ENCODE measurements at places on chromosomes 4 and X. TPM values are rescaled to one million over a fixed set of nuclear protein-coding genes. Genes with fewer than 3 reads are reported as not detected.

- no peak for DNase-seq
These were observed 112.0 kb upstream of the PABPC4L start for GRCh38 chr4:134313591-134313990.

DNA sequence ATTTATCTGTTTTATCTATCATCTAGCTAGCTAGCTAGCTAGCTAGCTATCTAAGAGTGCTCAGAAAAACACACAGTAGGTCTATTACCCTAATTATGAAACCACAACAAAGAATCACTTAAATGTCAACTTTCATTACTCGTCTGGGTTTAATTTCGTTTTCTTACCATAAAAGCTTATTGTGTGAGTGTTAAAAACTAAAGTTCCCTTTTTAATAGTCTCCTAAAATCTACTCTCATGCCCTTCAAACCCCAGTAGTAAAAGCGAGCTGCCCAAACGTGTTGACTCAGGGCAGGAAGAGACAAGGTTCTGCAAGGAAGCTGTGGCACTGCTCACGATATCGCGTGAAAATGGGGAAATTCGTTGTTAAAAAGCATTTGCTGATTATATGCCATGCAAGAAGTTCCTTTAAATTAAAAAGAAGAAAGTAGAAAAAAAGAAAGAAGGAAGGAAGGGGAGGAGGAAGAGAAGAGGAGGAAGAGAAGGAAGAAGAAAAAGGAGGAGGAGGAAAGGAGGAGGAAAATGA, 595 bp downstream of the MBNL3 start:
- peak; percentile 41 for DNase-seq

- no peak for DNase-seq
These were observed 200.4 kb downstream of the ARHGAP24 start for GRCh38 chr4:85675076-85676049.

- DNase-seq = peak; percentile 96
These were observed 200.3 kb downstream of the PDGFC start for GRCh38 chr4:156771171-156771837.

GRCh38 chrX:66677430-66677829, 38.6 kb upstream of the EDA2R start:
- DNase-seq = no peak

DNA sequence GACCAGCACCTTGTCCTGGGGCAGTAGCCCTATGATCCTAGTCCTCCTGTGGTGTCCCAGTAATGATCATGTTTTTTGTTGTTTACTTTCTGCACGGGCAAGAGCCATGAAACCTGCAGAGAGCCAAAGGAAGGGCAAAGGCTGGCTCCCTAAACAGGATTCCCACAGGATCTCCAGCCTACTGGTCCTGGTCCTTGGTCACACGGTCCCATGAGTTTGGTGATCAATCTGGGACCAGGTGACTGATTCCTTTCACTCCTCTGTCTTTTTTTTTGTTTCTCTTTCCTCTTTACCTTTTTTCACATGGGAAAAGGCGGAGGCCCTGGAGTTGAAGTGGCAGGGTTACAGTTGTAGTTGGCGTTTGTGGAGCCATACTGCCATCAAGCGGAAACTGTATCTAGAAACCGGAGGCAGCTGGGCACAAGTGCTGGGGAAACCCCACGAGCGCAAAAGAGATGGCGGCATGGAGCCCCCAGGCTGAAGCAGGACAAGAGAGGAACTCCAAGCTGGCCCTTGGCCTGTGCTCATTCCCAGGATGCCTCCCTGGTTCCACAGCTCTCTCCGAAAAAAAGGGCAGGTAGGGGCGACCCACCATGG, 34.6 kb downstream of the NBDY start:
- DNase-seq = peak; percentile 81

DNA sequence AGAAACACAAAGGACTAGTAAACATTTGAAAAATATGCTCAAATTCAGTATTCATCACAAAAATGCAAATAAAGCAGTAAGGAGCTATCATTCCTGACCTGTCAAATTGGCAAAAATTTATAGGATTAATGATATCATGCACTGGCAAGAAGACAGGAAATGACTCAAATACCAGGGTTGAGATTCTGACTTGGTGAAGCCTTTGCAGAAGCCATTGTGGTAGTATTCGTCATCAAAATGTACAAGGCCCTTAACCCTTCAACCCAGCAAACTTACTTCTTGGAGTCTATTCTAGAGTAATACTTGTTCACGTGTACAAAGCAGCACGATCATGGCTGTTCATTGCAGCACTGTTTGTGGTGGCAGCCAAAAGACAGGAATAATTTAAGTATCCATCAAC, 132.4 kb downstream of the ENOX2 start:
- DNase-seq = peak; percentile 79

DNA sequence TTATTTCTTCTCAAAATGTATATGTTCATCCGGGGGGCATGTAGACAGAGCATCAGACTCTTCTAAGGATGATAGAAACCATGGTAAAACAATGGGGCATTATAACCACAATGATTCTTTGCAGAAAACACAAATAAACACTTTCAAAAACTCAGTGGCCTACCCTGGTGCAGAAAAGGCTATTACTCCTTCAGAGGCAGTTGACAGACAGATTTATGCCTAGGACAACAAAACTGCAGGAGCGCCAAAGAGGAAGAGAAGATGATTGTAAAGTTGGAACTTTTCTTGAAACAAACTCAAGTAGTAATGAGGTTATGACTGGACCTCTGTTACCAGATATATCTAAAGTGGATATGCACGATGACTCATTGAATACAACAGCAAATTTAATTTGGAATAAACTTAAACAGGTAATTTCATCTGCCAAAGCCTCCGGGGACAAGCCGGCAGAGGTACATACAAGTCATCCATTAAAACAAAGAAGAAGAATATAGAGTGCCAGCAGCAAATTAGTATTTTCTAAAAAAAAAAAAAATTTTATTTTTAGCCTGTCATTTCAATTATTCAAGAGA, 1068.4 kb upstream of the INTU start:
- no peak for DNase-seq

- no peak for DNase-seq
These were observed 176.2 kb upstream of the LNX1 start for GRCh38 chr4:53767482-53767881.

DNA sequence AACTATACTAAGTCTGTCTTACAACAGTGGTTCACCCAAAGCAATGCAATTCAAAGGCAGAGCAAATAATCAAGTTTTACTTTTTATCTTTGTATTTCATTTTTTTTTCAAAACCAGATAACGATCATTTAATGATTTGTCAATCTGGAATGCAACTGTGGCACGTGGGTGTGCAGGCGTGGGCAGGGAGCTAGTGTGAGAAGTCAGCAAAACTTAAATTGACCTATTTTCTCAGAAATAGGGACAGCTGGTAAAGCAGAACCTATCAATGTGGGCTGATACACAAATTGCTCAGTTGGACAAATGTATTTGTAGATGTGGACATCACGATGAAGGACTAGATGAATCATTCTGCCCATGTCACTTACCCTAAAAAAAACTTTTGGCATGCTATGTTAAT, 105.6 kb downstream of the CBLL2 start:
- no peak for DNase-seq

DNA sequence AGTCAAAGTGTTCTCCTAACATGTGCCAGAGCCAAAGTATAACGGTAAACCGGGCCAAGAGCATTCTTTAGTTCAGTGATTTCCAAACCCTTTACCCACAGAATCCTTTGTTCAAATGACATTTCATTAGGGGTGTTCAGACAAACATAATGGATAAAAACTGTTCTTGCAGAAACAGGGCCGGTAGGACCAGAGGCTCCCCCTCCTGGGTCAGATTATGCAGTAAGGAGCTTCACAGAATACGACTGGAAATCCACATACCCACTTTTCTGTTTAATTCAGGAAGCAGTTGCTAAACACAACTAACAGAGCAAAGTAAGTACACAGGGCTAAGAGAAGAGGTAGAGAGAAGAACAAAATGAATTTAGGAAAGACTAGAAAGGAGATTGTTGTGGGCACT, 46.6 kb upstream of the TMEM184C start:
- no peak for DNase-seq

DNA sequence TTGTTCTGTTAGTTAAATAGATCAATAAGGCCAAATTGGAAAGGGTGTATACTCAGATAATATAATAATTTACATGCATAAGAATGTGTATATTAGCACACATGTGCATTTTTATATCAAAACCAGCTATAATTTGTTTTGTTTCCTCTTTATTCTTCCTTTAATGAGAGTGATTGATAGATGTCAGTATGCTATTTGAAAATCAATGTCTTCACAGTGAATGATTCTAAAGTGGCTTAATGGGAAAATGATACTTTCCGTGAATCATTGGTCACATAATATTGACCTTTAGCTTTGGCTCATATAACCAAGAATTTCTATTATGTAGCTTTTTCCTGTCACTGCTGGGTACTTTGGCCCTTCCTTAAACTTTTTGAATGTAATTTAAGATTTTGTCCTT, 48.6 kb downstream of the PLS3 start:
- DNase-seq = no peak

DNA sequence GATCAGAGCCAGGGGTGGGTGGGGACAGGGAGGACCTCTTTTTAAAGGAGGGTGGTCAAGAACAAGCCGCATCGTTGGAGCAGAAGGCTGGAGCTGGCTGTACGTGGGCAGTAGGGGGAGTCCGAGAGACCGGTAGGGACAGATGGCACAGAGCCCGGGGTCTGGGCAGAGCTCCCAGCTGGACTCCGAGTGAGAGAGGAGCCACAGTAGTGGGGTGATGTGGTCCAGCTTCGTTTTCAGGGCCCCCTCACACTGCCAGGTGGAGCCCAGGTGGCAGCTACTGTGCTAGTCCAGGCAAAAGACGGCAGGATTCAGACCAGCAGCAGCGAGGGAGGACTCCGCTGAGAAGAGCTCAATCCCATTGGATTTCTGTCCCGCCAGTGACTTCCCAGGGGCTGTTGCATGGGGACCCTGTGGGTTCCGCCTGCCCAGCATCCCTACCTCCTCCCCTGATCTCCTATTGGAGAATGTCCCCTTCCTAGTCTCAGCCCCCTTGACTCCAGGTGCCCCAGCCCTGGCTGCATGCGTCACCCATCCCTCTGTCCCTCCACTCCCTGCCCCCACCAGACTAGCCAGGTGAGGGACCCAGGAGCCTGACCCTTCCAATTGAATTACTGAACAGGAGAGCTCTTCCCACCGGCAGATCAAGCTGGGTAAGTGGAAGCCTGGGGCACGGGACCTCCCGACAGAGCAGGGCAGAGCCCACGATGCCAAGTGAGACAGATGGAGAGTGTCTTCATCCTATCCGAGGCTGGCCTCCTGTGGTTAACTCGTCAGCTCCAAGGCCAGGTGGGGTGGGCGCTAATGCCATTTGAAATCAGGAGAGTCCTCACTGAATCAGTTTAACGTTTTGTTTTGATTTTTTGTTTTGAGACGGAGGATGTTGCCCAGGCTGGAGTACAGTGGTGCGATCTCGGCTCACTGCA, 2.9 kb downstream of the ARHGAP4 start:
- no peak for DNase-seq

GRCh38 chr4:176258135-176258534, 10.9 kb downstream of the ASB5 start:
- no peak for DNase-seq

DNA sequence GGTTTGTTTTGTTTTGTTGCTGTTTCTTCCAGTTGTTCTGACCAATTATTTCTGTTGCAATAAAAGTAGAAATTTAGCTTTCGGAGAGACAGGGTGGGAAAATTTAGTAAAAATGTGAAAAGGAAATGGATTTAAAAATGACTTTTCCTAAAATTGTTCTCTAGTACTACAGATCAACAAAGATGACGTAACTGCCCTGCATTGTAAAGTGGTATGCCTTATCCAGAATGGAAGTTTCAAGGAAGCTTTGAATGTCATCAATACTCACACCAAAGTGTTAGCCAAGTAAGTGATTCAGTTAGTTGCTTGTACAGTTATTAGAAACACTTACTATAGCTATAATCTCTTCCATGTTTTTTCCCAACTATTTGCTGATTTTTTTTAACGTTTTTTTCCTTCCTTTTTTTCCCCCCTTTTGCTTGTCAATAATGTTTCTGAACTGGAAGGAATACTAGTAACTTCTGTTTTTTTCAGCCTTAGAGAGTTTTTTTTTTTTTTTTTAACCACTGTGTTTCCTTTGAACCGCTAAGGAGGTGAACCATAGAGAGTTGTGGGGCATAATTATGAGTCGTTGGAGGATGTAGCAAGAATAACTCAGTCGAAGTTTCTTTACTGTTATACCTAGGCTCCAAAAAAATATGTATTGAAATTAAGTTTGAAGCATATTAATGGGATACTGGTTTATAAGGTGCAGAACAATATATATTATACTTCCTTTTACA, 2.2 kb downstream of the SRP72 start:
- no peak for DNase-seq

- no peak for DNase-seq
These were observed 17.3 kb downstream of the FNIP2 start for GRCh38 chr4:158786121-158786601.

GRCh38 chr4:169351872-169352271, 81.1 kb upstream of the SH3RF1 start:
- DNase-seq = no peak

- DNase-seq = no peak
These were observed 5.7 kb upstream of the SORCS2 start for GRCh38 chr4:7186516-7187167.

DNA sequence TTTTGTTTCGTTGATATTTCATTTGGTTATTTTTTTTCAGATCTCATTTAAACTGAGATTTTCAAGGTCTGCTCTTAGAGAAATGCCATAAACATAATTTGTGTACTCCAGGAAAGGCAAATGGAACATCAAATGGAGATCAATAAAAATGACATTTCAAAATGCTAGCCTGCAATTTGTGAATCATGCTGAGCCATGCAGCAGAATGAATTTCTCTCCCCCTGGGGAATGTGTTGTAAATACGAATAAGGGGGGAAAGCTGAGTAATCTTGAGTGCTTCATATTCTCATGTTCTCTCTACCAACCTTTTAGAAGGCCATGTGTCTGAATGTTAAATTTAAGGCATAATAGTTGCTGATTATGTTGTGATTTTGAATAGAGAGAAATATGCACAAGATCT, 7.8 kb downstream of the ZCCHC4 start:
- peak; percentile 22 for DNase-seq

GRCh38 chr4:99915449-99915848, 21.2 kb upstream of the LAMTOR3 start:
- DNase-seq = no peak

GRCh38 chr4:3489451-3489962, 26.4 kb downstream of the DOK7 start:
- peak; percentile 70 for DNase-seq

- DNase-seq = peak; percentile 39
These were observed 155.7 kb upstream of the MAP3K15 start for GRCh38 chrX:19670854-19671620.

- no peak for DNase-seq
These were observed 112.3 kb upstream of the LIMCH1 start for GRCh38 chr4:41425650-41426049.

The CXorf49 gene
- not detected for total RNA-seq

The GLRA3 gene
- total RNA-seq = not detected

The TRIM2 gene
- total RNA-seq = 93.2 TPM

The ZMAT1 gene
- total RNA-seq = 2.5 TPM

The KIAA0232 gene
- 30.2 TPM for total RNA-seq

The BMPR1B gene
- total RNA-seq = 3.7 TPM

The GSX2 gene
- not detected for total RNA-seq

The RAB40A gene
- not detected for total RNA-seq

The CYBB gene
- not detected for total RNA-seq

Data from A673 (cell line).